ENCODE measurements at places on chromosomes 3 and 15. TPM values are rescaled to one million over a fixed set of nuclear protein-coding genes. Genes with fewer than 3 reads are reported as not detected.

Gene A4GNT
- not detected for total RNA-seq

Gene SUCNR1
- not detected for total RNA-seq

Gene GUCA1C
- total RNA-seq = not detected

Gene SYNPR
- total RNA-seq = not detected

Gene GATM
- 10.7 TPM for total RNA-seq

Gene TRPM1
- not detected for total RNA-seq

Gene NGLY1
- 29.9 TPM for total RNA-seq

Gene SCN11A
- 0.63 TPM for total RNA-seq

Gene LRTM1
- not detected for total RNA-seq

Gene ZMAT3
- 9.8 TPM for total RNA-seq

Gene ANKRD34C
- total RNA-seq = not detected

Gene OXTR
- total RNA-seq = 7.9 TPM

Gene RTP3
- total RNA-seq = not detected

Gene SLC9C1
- 0.55 TPM for total RNA-seq

Gene P2RY1
- total RNA-seq = 8.6 TPM

Gene C2CD4A
- total RNA-seq = not detected

Gene GP5
- 0.09 TPM for total RNA-seq

Gene IGF2BP2
- 141 TPM for total RNA-seq

Gene PML
- 30.6 TPM for total RNA-seq

Gene EOMES
- total RNA-seq = not detected

Gene FBLN2
- 4.9 TPM for total RNA-seq

Gene THAP10
- total RNA-seq = 7.5 TPM

Gene SSUH2
- 18.0 TPM for total RNA-seq

Gene SPATA12
- total RNA-seq = not detected

Gene IQCF5
- not detected for total RNA-seq

Gene ADAMTS9
- 15.1 TPM for total RNA-seq

Gene DPPA2
- total RNA-seq = 1.1 TPM

Gene WDR48
- 47.2 TPM for total RNA-seq

Gene TRAIP
- 33.4 TPM for total RNA-seq
